A549 treated with ZK216348 at 1 μM for 4 hours (cell line): ENCODE measurements at places on chromosomes 1 and 21. TPM values are rescaled to one million over a fixed set of nuclear protein-coding genes. Genes with fewer than 3 reads are reported as not detected.

GJA9 gene
- total RNA-seq: not detected in 5 replicates

INTS11 gene
- total RNA-seq: 45.7 to 67.6 TPM (median 59.0 TPM) in 5 replicates

SAMD13 gene
- total RNA-seq: 0.19 to 1.1 TPM (median 0.53 TPM) in 5 replicates

AJAP1 gene
- total RNA-seq: not detected in 5 replicates

DUSP10 gene
- 1.9 to 3.7 TPM (median 2.7 TPM) in 5 replicates for total RNA-seq

TCHH gene
- total RNA-seq: 0.19 to 0.36 TPM (median 0.29 TPM) in 5 replicates

NBPF4 gene
- 0.08 to 0.14 TPM (median 0.13 TPM) in 4 of 5 replicates, not detected in the other for total RNA-seq

ST6GALNAC5 gene
- total RNA-seq: not detected in 5 replicates

F13B gene
- 0.14 to 0.38 TPM in 2 of 5 replicates, not detected in the others for total RNA-seq

VCAM1 gene
- total RNA-seq: 0.06 TPM in 1 of 5 replicates, not detected in the others

CHODL gene
- total RNA-seq: not detected in 5 replicates

SYTL1 gene
- 0.33 to 1.2 TPM (median 0.51 TPM) in 5 replicates for total RNA-seq

NBPF26 gene
- total RNA-seq: 3.9 to 5.7 TPM (median 5.1 TPM) in 5 replicates

SLC16A4 gene
- 26.0 to 41.9 TPM (median 37.9 TPM) in 5 replicates for total RNA-seq

AMY1C gene
- not detected in 5 replicates for total RNA-seq

RCSD1 gene
- 0.08 to 0.10 TPM in 2 of 5 replicates, not detected in the others for total RNA-seq

ANGPTL1 gene
- not detected in 5 replicates for total RNA-seq
